ENCODE measurements at places on chromosomes 11 and 22.
A peak's percentile ranks its signal among the peaks of the same experiment; 100 is the strongest.

DNA sequence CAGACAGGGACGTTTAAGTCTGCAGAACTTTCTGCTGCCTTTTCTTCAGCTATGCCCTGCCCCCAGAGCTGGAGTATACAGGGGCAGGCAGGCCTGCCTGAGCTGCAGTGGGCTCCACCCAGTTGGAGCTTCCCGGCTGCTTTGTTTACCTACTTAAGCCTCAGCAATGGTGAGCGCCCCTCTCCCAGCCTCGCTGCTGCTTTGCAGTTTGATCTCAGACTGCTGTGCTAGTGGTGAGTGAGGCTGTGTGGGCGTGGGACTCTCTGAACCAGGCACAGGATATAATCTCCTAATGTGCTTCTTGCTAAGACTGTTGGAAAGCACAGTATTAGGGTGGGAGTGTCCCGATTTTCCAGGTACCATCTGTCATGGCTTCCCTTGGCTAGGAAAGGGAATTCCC, 38.5 kb downstream of the NELL1 start:
- no peak for DNase-seq

GRCh38 chr11:131614631-131615030, 244.2 kb downstream of the NTM start:
- DNase-seq, result no peak

DNA sequence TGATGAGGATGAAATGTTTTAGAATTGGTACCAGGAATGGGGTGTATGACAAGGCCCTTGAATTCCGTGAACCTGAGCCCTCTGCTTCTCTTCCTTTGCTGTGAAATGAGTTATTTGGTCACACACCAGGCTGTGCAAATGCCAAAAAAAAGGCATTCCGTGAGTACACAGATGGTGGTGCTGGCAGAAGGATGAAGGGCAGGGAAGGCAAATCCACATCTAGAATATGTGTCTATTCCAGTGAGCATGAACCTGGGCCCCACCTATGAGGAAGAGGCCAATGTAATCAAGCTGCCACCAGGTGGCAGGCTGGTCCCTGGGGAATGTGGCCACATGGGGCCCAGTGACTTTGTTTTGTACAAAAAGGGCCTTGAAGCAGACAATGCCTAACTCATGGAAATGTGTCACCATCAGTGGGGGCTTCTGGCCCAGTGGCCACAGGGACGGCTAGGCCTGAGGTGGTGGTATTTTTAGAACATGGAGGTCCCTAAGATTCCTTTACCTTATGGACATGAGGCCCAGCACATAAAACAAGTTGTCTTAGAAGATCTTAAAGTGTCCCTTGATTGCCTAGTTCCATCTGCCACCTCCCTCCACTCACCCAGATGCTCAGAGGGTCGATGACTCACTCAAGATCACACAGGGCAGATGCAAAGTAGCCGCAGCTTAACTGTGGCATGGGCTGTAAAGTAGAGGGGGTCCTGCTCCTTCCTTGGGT, 3.9 kb upstream of the RNF215 start:
- DNase-seq, result peak; percentile 87

- no peak for DNase-seq
Measured at GRCh38 chr22:20105456-20106204, 10.3 kb upstream of the RANBP1 start.

DNA sequence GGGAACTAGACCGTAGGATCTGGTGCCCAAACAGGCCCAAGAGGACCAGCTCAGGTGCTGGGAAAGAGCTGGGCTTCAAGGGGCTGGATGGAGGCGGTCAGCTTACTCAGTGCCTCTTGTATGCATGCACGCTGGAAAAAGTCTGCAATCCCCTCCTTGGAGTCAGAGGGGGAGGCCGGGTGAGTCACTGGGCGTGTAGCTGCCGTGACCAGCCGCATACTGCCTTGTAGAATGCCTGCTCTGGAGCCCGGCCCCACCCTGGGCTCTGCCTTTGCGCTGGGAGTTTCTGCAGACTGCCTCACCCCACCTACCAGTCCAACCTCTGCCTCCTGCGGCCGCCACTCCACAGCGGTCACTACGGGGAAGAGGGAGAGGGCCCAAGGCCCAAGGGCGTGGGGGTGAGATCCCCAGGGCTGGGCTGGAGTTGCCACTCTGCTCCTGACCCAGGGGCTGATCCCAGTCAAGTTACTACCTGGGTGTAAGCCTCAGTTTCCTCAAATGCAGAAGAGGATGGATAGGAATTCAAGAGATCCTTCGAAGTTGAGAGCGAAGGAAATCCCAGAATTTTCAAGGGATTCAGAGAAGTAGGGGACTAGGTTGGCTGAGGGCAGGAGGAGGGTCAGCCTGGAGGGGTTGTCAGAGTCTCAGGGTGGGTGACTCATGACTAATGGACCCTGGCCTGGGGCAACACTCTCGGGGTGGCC, 4.2 kb downstream of the MRGPRF start:
- DNase-seq, result no peak

GRCh38 chr22:32862936-32863661, 61.6 kb downstream of the TIMP3 start:
- no peak for DNase-seq

GRCh38 chr11:119584193-119585042, 144.6 kb downstream of the NECTIN1 start:
- DNase-seq, result no peak

GRCh38 chr11:38971141-38971540, 2373.1 kb upstream of the RAG2 start:
- DNase-seq, result no peak

GRCh38 chr11:62456630-62457029, 37.8 kb downstream of the SCGB1A1 start:
- no peak for DNase-seq

GRCh38 chr11:118436639-118437207, 431 bp downstream of the KMT2A start:
- DNase-seq, result peak; percentile 60

DNA sequence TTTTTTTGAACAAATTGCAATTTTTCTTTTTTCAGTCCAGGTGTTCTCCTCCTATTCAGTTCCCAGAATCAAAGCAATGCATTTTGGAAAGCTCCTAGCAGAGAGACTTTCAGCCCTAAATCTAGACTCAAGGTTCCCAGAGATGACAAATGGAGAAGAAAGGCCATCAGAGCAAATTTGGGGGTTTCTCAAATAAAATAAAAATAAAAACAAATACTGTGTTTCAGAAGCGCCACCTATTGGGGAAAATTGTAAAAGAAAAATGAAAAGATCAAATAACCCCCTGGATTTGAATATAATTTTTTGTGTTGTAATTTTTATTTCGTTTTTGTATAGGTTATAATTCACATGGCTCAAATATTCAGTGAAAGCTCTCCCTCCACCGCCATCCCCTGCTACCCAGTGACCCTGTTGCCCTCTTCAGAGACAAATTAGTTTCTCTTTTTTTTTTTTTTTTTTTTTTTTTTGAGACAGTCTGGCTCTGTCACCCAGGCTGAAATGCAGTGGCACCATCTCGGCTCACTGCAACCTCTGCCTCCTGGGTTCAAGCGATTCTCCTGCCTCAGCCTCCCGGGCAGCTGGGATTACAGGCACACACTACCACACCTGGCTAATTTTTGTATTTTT, 6.2 kb upstream of the UBE4A start:
- no peak for DNase-seq

GRCh38 chr11:37110385-37110784, 512.3 kb upstream of the RAG2 start:
- no peak for DNase-seq

- DNase-seq, result no peak
Measured at GRCh38 chr22:40519284-40519947, 117.1 kb downstream of the MRTFA start.

DNA sequence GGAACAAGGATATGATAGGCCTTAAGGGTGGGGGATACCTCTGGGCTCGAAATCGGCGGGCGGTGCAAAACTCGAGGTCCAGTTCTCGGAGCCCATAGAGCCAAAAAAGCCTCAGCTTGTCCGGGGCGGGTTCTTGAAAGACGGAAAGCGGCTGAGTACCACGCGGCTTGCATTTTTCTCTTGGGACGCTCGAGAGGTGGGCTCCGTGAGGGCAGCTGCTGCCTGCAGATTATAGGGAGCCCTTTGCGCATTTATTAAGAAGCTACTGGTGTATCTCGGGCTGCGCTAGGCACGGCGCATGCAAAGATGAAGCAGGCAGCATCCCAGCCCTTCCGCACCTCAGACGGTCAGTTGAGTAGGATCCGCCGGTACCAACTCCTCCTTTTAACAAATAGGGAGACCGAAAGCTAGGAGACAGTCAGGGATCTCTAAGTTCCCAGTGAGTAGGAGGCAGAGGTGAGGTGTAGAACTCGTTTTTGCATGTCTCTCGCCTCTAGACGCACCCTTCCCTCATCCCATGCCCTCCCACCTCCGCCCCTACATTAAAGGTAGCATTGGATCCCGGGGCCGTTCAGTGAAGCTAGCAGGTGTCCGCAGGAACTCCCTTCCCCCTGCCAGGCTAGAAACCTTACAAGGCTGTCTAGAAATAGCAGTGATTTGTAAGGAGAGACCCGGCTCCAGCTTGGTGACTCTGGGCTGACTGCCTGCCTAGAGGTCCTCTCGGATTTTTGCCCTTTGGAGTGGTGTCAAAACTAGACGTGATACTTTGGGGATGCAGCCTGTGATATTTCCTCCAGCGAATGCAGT, 768 bp downstream of the LDHA start:
- peak; percentile 12 for DNase-seq

DNA sequence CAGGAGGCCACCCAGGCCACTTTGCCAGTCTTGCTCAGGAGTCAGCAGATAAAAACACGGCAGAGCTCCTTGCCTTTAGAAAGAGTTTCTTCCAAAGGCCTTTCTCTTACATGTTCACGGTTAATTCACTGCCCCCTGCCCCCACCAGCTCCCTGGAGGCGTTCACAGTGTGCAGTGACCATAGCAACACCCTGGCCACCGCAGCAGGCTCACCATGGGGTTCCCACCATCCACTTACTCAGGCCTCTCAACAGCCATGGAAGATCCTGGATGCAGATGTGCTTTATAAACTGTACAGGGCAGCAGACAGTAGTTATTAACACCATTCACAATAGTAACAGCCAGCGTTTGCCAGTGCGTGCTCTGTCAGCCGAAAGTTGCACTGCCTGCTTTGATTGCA, 10.6 kb upstream of the MYO7A start:
- no peak for DNase-seq

DNA sequence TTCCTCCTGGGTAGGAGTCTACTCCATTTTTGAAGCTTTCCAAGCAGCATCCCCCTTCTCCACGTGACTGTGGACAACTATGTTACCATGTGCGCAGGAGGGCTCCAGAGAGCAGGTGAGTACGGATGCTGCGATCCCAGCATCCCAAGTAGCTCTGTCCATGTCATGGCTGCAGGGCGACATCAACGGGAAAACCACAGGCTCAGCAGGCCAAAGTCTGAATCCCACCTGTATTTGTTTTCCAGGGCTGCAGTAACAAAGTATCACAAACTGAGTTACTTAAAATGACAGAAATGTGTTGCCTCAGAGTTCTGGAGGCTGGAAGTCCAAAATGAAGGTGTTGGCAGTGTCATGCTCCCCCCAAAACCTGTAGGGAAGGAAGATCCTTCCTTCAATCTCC, 40.3 kb downstream of the MCHR1 start:
- DNase-seq, result no peak

DNA sequence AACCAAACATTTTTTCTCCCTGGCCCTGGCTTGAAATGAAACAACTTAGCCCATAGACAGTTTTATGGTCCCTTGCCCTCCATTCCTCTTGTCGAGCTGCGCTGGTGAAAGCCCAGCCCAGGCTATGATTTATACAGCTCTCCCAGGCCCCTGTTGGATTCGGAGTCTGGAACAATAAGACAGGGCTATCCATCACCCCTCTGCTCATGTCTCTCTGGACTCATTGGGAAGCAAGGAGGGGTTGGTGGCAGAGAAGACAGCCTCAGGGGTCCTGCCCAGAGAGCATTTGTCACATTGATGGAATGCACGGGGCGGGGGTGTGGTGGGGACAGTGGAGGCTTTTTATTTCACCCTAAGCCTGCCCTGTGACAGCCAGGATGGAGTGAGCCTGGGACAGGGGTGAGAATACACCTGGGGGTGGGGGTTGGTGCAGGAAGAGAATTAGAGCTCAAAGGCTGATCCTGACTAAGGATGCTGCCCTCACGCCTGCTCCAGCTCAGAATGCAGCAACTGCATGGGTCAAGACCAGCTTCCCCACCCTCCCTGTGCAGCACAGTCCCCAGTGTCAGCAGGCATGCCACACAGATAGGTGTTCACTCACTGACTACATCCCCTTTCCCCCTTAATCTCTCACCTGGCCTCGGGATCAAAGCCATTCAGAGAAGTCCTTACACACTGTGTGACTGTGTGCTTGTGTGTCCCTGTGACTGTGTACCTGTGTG, 10.0 kb upstream of the PKNOX2 start:
- no peak for DNase-seq

GRCh38 chr11:2310786-2311352, 9.1 kb downstream of the TSPAN32 start:
- DNase-seq, result no peak

DNA sequence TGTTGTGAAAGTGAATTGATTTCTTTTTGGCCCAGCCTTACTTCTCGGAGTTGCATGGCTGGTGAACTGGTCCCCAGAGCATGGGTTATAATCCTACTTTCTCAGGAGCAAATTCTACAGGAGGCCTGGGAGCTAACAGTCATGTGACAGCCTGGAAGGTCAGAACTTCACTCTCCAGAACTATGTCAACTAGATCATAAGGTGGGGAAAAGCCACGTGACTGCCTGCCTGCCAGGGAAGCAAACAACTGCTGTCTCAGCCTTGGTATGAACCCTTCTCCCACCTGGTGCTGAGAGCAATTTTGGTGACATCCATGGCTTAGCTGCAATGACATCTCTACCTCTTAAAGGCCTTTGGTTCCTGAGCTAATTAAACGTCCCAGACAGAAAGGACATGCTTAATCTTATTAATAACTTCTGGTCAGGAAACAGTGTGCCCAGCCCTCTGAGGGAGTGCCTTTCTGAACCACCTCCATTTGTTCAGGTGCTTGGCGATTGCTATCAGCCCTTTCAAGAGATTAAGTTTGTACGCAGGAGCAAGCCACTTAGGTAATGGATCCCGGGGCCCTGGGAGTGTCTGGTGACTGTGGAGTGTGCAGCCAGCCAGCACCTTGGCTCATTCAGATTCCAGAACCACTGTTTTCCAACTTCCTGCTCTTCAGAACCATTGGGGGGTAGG, 1.4 kb upstream of the CREB3L1 start:
- no peak for DNase-seq

GRCh38 chr22:38077595-38077994, 6.4 kb downstream of the SLC16A8 start:
- no peak for DNase-seq

- no peak for DNase-seq
Measured at GRCh38 chr22:44192098-44192815, 11.5 kb downstream of the PARVG start.

DNA sequence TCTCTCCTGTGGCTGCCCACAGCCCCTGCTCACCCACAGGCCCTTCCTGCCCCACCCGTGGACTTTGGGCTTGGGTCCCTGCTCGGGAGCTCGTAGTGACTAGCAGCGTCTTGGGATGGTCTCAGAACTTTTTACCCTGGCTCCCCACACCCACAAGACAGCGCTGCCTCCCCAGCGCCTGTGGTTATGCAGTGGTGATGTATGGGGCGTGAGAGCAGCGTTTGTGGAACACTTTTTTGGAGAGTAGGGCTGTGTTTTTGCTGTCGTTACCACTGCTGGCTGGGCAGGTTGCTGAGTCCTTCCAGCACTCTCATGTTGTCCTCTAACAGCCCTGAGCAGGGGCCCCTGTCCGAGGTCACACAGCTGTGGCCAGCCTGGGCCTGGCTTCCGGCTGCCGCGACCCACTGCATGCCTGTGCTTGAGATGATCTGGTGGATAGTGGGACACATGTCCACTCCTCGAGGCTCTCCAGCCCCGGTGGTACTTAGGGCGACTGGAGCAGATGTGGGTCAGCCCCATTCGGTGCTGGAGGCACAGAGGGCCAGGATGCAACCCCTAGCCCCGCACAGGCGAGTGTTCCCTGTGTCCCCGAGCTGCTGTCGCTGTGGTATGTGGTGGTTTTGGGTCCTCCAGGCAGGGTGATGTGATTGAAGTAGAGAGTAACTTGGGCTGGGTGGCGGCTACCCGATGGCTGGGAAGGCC, 7.1 kb upstream of the GRAMD4 start:
- peak; percentile 52 for DNase-seq

All from CD4-positive, alpha-beta T cell treated with Interleukin-6 for 4 hours (primary cell).